Stimulated activated CD8-positive, alpha-beta memory T cell treated with anti-CD3 and anti-CD28 coated beads, Interleukin-15, amount 100 ng/mL, for 1 hour (primary cell): ENCODE measurements at places on chromosomes 5 and 9.

- DNase-seq, result no peak
Observed at GRCh38 chr9:2403701-2404100, 217.9 kb upstream of the VLDLR start.

DNA sequence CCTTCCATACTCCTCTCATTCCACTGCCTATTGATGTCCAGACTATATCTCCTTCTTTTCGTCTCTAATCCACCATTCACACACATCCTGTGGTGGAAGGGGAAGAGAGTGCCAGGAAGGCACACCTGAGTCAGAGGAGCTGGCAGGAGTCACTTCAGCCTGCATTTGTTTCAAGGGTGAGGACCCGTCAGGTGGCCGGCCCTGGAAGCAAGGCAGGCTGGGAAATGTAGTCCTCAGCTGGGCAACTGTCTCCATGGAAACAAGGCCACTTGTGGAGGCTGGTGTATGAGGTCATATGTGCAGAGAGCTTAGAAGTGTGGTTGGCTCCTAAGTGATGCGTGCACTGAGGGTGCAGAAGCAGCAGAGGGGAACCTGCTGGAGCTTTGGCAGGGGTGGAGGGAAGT, 278.4 kb downstream of the NSG2 start:
- DNase-seq, result no peak

DNA sequence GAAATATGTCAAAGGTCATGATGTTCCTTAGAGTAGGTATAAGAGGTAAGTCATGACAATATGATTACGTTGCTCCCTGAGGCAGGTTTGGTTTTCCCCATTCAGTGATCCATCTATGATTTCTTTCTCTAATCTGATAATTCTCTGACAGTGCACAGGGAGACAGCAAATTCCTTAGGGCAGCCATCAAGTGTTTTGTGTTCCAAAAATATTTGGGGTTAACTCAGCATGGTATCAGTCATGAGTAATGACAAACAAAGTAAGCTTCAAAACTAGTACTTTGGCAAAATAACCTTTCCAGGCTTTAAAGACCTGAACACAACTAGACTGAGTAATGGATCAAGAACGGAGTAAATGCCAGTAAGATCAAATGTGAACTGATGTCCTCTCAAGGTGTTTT, 55.3 kb upstream of the SPATA31E1 start:
- DNase-seq, result no peak

GRCh38 chr9:124454296-124454695, 4.0 kb downstream of the ADGRD2 start:
- no peak for DNase-seq

DNA sequence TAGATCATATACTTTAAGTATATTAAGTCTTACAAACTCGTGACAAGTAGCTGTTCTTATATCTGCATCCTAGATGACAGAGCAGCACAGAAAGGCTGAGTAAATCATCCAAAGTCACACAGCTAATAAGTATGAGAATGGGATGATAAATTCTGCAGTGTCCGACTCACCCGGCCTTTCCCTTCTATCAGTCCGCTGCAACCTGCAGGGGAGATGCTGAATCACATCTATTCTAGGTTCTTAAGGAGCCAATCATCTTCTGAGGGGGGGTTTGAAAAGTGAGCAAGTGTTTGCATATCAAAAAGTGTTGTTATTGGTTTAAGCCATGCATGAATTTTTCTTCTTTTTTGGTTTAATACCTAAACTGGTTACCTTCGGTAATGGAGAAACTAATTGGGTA, 38.9 kb downstream of the ADAMTS16 start:
- no peak for DNase-seq
